ENCODE measurements at places on chromosomes 1 and 21.
A peak's percentile ranks its signal among the peaks of the same experiment; 100 is the strongest.

- DNase-seq, result no peak
Observed at GRCh38 chr1:32894681-32895080, 6.5 kb downstream of the TMEM54 start.

DNA sequence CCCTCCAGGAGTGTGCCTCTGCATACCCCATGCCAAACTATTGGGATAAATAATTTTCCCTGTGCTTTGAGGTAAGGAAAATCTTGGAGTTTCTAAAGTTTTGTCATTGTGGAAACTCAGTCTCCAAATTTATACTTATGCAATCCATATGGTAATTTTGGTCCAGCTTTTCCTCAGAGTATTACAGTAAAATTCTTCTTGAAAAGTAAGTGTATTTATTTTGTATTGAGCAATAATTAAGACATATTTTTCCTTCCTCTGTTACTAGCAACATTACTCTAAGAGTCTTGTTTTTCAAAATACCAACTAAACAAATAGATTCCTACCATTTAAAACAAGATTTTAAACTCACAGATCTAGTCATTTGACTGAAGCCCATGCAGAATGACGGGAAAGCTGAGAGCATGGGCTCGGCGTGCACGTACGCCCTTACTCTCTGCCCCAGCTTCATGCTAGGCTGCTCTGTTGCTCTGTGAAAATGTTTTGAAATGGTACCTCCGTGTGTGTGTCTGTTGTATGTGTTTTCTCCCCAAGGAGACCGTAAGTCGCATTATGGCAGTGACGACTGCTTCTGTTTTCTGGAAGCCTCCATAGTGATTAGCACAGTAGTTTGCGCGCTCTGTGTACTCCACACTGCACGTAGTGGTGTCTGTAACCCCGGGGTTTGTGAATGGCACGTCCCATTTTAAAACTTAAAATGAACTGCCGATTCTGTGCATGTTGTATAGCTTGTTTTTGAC is 165.3 kb downstream of the SDCCAG8 start:
- no peak for DNase-seq

GRCh38 chr1:2425892-2426291 is 13.5 kb upstream of the PEX10 start:
- no peak for DNase-seq

GRCh38 chr1:230125141-230125540 is 58.1 kb downstream of the GALNT2 start:
- DNase-seq, result no peak

GRCh38 chr1:179034720-179035119 is 9.0 kb downstream of the FAM20B start:
- no peak for DNase-seq

- no peak for DNase-seq
Observed at GRCh38 chr21:33514229-33514628, 22.7 kb upstream of the DNAJC28 start.

GRCh38 chr1:101165954-101166353 is 70.9 kb upstream of the S1PR1 start:
- no peak for DNase-seq

GRCh38 chr1:39905172-39905571 is 3.5 kb upstream of the MYCL start:
- no peak for DNase-seq

GRCh38 chr1:66048011-66048410 is 255.3 kb downstream of the PDE4B start:
- no peak for DNase-seq

GRCh38 chr21:44948426-44949120 is 8.7 kb downstream of the SLX9 start:
- no peak for DNase-seq

GRCh38 chr1:156342166-156342955 is 4.0 kb downstream of the TSACC start:
- DNase-seq, result no peak

GRCh38 chr1:184386312-184387068 is at the start of gene C1orf21:
TSS of gene C1orf21 (plus strand) at chr1:184387029. CDS start at chr1:184477510, 90,481 bp downstream.
- DNase-seq, result peak; percentile 86

DNA sequence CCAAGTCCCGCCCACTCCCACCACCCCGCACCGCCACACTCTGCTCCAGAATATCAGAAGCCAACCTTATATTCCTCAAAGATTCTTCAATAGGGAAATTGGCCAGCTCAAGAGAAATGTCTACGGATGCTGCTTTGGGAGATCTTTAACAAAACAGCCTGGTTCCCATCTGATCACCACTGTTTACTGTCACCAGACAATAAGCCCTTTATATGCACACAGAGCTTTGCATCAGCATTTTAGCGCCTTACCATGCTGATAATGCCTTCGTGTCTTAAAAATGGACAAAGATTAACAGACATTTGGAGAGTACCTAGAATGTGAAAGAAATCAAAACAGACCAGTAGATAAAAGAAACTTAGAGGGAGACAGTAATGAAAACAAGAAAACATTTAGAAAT is 141.7 kb upstream of the SYT6 start:
- no peak for DNase-seq

- DNase-seq, result no peak
Observed at GRCh38 chr1:15045123-15045522, 108.4 kb upstream of the TMEM51 start.

DNA sequence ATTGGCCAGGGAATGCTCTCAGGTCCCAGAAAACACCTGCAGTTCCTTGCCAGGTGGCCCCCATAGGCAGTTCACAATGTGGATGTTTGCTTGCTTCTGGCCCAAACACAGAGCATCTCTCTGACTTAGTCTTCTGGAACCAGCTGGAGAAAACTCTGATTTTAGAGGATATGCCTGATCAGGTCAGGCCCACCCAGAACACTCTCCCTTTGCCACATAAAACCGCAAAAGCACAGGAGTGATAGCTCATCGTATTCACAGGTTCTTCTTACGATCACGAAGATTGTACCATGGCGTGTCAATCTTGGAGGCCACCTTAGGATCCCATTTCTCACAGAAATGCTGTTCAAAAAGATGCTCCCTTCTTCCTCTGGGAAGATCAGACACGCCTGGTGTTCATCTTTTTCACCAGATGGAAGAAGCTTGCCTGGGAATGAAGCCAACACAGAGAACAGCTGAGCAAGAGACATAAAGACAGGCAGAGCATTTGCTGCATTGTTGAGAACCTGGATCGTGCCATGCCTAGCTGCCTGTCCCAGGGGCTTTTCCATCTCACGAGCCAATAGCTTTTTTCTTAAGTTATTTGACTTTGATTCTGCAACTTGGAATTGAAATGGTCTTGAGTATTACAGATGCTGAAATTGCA is 11.6 kb upstream of the CD247 start:
- DNase-seq, result no peak

GRCh38 chr1:34360574-34360973 is 183.9 kb downstream of the C1orf94 start:
- DNase-seq, result no peak

DNA sequence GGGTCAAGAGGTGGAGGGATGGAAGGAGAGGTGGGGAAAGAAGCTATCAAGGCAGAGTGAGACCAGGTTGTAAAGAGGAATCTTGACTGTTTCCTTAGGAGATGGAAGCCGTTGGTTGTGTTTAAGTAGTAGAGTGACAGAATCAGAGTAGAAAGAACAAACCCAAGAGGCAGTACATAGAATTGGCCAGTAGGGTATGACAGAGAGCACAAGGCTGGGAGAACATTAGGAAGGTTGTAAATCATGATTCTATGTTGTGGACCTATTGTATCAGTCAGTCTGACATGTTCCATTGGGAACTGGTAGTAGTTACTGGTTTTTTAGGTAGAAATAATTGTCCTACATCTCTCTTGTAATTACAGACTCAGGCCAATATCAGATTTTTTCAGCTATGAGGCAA is 486.9 kb upstream of the USP24 start:
- DNase-seq, result no peak

- DNase-seq, result no peak
Observed at GRCh38 chr1:25620211-25620610, 3.6 kb downstream of the MAN1C1 start.

Data from activated CD8-positive, alpha-beta memory T cell treated with anti-CD3 and anti-CD28 coated beads, Interleukin-2, amount 50 U/mL, for 48 hours (primary cell).